ENCODE measurements at places on chromosomes 5 and 9.
A peak's percentile ranks its signal among the peaks of the same experiment; 100 is the strongest.

DNA sequence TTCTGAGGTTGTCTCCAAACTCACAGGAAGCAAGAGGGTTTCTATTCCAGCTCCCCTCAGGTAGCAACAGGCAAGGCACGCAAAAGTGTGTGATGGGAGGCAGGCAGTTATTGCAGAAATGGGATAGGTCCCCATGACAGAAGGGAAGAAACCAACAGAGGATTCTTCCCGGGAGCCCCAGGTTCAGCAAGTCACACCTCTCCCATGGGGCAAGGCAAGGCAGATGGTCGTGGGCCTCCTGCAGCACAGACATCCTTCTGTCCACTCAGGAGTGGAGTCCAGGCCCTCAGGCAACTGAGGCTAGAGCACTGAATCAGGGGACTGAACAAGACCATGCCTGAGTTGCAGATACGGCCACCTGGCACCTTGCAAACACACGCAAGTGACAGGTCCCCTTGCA, 424.9 kb upstream of the IRX4 start:
- DNase-seq, result no peak

- DNase-seq, result no peak
These were observed 19.1 kb downstream of the TPPP start for GRCh38 chr5:673831-674629.

GRCh38 chr5:7762267-7762666, 88.7 kb downstream of the CFAP90 start:
- no peak for DNase-seq

DNA sequence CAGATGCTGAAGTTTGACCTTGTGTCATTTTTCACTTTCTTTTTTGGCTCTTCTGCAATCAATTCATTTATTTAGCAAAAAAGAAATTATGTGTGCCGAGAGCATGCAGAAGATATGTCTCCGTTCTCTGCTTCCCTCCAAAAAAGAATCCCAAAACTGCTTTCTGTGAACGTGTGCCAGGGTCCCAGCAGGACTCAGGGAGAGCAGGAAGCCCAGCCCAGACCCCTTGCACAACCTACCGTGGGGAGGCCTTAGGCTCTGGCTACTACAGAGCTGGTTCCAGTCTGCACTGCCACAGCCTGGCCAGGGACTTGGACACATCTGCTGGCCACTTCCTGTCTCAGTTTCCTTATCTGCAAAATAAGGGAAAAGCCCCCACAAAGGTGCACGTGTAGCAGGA, 2.4 kb downstream of the FGFR4 start:
- DNase-seq, result no peak

- DNase-seq, result no peak
These were observed 2062.7 kb upstream of the CDH6 start for GRCh38 chr5:29130786-29131185.

- DNase-seq, result no peak
These were observed 382.1 kb upstream of the CDH18 start for GRCh38 chr5:20370061-20370460.

DNA sequence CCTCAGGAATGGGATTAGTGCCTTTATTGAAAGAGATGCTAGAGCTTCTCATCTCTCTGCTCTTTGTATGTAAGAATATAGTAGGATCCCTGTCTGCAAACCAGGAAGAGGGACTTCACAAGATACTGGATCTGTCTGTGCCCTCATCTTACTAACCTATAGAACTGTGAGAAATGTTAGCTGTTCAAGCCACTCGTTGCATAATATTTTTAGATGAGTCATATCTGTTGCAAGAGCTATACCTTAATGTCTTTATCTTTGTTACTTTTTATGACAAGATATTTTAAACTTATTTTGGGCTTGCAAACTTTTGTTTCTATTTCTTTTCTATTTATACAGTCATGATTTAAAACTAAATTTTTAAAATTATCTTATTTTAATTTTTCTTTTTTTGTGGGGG, 1296.8 kb upstream of the CDH6 start:
- no peak for DNase-seq

DNA sequence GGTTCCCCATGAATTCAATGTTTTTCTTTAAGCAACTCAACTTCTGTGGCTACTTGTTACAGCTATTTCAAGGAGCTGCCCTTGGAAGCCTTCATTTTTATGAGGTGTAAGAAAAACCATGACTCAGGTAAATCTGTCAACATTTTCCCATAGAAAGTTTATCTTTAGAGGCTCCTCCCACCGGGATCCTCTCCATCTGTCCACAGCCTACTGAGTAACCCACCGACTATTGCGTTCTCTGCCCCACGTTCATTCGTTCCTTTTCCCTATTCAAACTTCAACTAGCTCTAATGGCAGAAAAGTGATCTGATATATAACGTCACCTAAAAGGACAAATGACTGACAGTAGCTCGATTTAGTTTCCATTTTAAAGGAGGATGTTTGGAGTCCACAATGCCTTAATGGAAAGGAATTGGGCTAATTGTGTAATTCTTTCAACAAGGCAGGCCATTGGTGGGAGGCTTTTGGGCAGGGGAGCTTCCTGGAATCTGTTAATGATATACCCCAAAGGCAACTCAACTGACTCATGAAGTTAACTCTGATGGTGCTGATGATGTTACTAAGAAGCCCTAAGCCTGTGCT, 29.3 kb upstream of the NR3C1 start:
- no peak for DNase-seq

DNA sequence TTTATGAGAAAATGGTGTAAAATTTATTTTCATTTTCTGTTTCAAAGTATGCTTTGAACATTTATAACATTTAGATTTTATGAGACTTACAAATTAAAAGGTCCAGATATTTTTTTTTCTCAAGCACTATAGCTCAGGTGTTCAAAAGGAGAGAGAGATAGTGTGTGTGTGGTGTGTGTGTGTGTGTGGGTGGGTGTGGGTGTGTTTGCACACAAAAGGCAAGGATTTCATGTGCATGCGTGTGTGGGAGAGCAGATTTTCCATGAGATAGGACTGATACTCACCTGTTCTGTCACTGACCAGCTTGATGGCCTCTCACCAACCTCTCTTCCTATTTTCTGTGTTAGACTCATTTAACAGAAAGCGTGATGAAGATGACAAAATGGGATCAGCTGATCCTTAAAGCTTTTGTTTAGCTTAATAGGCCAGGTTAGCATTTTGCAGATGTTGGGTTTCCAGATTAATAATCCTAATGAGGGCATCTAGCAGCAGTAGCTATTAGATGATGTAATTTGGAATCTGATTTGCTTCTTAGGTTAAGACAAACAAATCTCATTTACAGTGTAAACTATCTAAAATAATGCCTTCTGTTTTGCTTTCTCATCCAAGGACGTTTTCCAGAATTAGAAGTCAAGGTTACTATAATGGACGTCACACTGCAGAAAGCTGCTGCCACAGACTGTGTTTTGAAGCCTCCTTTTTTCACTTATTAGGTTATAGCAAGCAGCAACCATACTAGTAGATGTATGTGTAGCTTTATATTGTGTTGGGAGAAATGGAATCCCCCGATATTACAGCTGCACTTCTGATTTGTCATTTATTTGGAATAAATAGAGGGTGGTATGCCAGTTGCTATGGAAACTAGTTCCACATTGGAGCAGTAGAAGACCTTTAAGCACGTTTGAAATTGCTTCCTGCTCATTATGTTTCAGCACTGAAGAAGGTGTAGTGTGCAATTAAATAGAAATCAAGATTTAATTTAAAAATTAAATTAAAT, 355.6 kb downstream of the TAF11L14 start:
- DNase-seq, result no peak

- DNase-seq, result no peak
These were observed 143.5 kb downstream of the OLFM1 start for GRCh38 chr9:135230817-135231520.

- DNase-seq, result peak; percentile 78
These were observed 37.7 kb downstream of the LAMC3 start for GRCh38 chr9:131046581-131047202.

GRCh38 chr5:6683241-6683640, 30.0 kb upstream of the TENT4A start:
- no peak for DNase-seq

DNA sequence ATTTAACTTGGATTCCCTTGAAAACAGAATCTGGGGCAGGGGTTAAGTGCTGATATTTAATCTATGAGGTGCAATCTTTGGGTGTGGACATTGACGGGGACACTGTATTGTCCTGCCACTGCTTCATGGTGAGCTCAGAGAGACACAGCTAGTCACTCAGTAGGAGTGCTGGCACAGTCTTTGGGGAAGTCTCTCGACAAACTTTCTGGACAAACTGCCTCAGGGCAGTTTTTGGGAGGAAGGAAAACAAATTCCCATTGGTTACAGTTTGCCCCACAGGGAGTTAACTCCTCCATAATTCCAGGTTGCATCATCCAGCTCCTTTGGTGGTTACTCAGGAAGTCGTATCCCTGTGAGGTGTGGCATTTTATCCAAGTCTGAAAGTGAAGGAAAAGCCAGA, 17.9 kb downstream of the HNRNPK start:
- no peak for DNase-seq

DNA sequence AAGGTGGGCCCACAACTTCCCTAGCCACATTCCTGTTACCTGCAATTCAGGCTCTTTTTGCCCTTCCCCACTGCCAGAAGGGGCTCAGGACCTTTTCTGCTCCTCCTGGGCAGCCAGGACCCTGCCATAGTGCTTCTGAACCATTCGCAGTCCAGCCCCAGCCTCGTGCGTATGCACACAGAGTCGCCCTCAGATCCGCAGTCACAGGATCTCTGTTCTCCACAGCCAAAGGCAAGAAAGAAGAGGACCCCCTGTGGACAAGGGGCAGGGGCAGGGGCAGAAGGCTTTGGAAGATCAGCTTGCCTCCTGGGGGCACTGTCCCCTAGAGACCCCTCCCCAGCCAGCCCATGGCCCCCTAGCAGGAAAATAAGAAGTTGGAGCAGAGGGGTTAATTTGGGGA, 82.8 kb downstream of the PCDH1 start:
- no peak for DNase-seq

DNA sequence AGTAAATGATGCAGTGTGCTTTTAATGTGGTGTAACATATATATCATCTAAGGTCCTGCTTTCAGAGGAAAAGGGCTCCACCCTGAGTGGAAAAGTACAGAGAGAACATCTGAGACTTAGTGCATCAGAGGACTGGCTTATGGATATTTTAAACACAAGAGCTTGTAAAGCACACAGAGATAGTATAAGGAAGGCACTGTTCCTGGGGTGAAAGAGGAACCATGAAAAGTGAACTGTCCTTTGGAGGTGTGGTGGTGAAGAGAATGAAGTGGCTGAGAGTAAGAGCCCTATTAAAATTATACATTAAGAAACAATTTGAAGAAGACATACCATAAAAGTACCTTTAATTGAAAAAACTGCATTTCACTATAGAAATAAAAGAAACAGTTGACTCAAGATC, 68.9 kb downstream of the CSF2 start:
- DNase-seq, result no peak

- no peak for DNase-seq
These were observed 559.2 kb downstream of the PSAT1 start for GRCh38 chr9:78856144-78856543.

DNA sequence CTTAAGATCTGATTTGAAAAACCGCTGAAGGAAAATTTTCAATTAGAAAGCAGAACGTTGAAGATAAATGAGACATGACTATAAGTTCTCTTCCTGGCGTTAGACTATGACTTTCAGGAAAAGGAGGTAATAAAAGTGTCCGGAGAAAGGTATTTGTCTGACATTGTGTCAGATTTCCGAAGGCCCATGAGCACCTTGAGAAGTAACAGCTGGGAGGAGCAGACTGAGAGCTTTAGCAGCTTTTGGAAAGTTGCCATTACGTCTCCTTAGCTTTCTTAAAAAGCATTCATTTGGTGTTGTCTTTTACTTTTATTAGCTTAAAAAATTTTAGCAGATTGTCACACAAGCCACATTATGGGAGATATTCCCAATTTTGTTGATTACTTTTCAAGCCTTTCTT, 363.5 kb downstream of the NDUFS4 start:
- peak; percentile 83 for DNase-seq

GRCh38 chr9:127970401-127971313, 10.1 kb downstream of the EEIG1 start:
- DNase-seq, result peak; percentile 93

- DNase-seq, result no peak
These were observed 17.3 kb upstream of the DAP start for GRCh38 chr5:10778179-10778910.

GRCh38 chr9:35558185-35558584, 46.9 kb upstream of the TESK1 start:
- DNase-seq, result no peak

DNA sequence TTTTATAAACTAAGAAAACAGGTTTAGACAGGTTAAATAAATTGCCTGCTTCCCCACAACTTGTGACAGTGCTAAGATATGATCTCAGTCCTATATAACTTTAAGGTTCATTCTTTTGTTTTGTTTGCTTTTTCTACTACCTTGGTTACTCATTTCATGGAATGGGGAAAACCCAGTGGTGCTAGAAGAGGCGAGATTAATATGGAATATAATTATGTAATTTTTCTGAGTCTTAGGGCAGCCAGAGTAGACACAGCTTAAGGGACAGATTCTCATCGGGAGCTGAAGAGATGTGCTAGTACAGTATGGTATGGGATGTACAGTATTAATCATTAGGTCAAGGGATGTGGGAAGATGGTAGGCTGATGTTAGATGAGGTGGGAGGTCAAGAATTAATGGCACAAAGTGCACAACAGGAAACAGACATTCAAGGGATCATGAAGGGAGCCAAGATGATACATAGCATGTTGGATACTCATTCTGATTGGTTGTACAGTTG, 6.2 kb downstream of the TRIM32 start:
- no peak for DNase-seq

GRCh38 chr9:3036333-3036700, 192.4 kb upstream of the PUM3 start:
- DNase-seq, result no peak

DNA sequence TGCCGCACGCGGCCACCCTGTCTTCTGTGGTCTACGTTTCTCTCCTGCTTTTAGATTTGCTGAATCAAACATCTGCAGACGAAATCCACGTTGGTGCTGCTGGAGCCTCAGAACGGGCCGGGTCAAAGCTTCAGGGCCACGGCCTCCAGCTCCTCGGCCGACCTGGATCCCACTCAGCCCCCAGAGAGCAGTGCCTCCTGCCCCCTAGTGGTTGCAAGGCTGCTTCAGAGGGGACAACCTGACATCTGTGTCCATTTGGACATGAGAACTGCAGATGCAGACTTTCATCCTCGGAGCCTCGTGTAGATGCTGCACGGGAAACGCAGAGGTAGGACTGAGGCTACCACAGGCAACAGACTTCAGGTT, 23.0 kb upstream of the SLC6A3 start:
- no peak for DNase-seq

GRCh38 chr5:5605170-5605764, 182.8 kb downstream of the ICE1 start:
- no peak for DNase-seq

DNA sequence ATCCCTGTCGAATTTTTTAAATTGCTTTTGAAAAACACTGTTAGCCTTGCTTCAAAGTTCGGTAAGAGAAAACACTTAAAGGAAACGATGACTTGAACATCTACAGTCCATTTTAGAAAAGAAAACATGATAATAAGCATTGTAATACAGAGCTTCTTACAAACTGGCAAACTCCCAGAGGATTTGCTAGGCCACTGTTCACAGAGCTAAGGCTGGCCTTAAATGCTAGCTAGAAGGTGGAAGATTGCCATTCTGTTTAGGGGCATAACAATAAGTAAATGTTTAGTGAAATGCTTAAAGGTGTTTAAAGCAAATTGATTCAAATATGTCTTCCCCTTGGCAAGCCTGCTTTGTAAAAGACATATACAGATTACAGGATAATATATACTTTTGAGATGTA, 169.6 kb downstream of the TLE4 start:
- DNase-seq, result no peak

GRCh38 chr5:96794757-96795156, 13.0 kb downstream of the ERAP1 start:
- DNase-seq, result no peak

- no peak for DNase-seq
These were observed 664 bp upstream of the ARSB start for GRCh38 chr5:78985725-78986223.

GRCh38 chr5:65916636-65917035, 9.7 kb upstream of the ERBIN start:
- no peak for DNase-seq

Measured in NCI-H2171 (cell line).